ENCODE measurements at places on chromosomes 12 and 14.

GRCh38 chr14:65321370-65321875 is 91.1 kb upstream of the FUT8 start:
- DNase-seq, result peak; percentile 52

DNA sequence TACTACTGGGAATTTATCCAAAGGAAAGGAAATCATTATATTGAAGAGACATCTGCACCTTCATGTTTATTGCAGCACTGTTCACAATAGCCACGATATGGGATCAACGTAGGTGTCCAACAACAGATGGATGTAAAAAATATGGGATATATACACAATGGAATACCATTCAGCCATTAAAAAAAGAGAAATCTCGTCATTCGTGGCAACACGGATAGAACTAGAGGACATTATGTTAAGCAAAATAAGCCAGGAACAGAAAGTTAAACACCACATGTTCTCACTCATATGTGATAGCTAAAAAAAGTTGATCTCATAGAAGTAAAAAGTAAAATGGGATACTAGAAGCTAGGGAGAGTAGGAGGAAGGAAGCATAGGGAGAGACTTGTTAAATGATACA is 82.9 kb upstream of the CLMN start:
- no peak for DNase-seq

GRCh38 chr12:77122661-77123060 is 57.3 kb upstream of the E2F7 start:
- DNase-seq, result no peak

- DNase-seq, result no peak
These were observed 193.0 kb downstream of the PIK3C2G start for GRCh38 chr12:18454330-18454729.

DNA sequence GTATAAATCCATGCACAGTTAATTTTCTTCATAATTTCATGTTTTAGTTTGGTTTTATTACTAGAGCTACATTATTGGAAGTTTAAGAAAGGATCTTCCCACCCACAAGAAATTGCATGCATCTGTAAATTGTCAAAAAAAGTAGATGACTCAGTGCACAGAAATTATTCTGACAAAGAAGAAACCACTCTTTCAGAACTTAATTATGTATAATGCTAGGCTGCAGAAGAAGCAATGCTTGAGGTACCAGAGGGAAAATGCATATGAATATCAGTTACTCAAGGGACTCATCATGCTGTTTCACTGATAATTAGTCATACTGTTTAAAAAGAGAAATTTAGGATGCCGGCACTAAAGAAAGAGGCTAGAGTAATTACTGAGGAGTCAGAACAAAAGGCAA is 147.0 kb downstream of the SLC16A7 start:
- no peak for DNase-seq

DNA sequence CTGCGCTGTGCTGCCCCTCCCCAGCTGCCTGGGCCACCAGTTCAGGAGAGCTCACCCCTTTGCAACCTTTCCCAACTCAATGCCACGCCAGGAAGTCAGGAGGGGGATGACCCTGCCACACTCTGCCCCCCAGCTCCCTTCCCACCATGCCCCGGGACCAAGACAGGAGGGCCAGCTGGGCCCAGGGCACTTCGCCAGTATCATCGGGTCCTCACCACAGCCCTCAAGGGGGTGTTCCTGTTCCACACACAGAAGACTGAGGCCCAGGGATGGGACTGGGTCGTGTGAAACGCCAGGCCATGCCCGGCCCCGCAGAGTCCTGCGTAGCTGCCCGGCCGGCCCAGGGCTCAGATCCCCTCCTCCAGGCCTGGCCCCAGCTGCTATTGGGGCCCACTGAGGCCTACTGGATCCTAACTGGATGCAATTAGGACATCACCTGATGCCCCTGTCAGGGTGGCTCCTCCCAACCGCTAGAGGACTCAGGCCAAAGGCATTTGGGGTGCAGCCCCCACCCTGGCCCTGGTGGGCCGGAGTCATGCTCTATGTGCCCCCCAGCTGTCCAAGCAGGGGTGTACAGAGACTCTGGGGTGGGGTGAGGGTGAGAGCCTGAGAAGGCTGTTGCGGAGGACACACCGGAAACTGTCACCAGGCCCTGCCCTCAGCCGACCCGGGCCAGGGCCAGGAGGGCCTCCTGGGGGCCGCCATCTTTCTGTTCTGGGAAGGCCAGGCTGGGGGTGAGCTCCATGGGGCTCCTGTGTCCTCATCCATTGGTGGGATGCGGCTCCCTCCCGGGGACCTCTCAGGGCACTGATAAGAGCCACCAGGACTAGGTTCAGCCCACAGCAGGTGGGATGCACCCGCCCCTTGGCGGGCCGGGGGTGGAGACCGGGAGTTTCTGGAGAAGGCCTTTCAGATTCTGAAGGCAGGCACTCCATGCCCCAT is 29.3 kb upstream of the ANKRD9 start:
- no peak for DNase-seq

DNA sequence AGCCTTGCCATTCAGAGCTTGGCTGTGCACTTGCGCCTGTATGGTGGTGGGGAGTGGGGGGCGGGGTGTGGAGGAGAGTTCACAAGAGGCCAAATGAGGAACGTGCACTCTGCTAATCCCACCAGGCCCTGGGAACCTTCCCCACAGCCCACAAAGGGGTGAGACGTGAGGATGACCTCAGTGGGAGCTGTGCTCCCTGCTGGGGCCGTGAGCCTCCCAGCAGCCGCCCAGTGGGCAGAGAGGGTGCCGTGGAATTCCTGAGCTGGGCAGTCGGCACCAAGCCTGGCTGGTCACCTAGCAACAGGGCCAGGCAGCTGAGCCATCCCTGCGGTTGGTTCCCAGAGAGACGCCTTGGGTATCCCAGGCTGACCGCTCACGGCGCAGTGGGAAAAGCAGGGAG is 53.7 kb downstream of the CCNK start:
- peak; percentile 34 for DNase-seq

GRCh38 chr12:12611512-12612306 is at the start of gene CREBL2:
Gene CREBL2, plus strand, starts transcription at chr12:12611876. Its CDS starts 297 bp downstream, at chr12:12612173.
- DNase-seq, result peak; percentile 89

- DNase-seq, result no peak
These were observed 151.6 kb downstream of the SEC23A start for GRCh38 chr14:38951451-38951850.

GRCh38 chr14:63853831-63854293 is 1.1 kb downstream of the SYNE2 start:
- DNase-seq, result no peak

GRCh38 chr12:22615963-22616501 is 8.9 kb upstream of the ETNK1 start:
- DNase-seq, result no peak

GRCh38 chr12:3199551-3200031 is 122.4 kb downstream of the TSPAN9 start:
- no peak for DNase-seq

GRCh38 chr12:80317899-80318298 is 126.1 kb upstream of the PTPRQ start:
- no peak for DNase-seq

- DNase-seq, result no peak
These were observed 255.2 kb downstream of the NRXN3 start for GRCh38 chr14:78425330-78425729.

DNA sequence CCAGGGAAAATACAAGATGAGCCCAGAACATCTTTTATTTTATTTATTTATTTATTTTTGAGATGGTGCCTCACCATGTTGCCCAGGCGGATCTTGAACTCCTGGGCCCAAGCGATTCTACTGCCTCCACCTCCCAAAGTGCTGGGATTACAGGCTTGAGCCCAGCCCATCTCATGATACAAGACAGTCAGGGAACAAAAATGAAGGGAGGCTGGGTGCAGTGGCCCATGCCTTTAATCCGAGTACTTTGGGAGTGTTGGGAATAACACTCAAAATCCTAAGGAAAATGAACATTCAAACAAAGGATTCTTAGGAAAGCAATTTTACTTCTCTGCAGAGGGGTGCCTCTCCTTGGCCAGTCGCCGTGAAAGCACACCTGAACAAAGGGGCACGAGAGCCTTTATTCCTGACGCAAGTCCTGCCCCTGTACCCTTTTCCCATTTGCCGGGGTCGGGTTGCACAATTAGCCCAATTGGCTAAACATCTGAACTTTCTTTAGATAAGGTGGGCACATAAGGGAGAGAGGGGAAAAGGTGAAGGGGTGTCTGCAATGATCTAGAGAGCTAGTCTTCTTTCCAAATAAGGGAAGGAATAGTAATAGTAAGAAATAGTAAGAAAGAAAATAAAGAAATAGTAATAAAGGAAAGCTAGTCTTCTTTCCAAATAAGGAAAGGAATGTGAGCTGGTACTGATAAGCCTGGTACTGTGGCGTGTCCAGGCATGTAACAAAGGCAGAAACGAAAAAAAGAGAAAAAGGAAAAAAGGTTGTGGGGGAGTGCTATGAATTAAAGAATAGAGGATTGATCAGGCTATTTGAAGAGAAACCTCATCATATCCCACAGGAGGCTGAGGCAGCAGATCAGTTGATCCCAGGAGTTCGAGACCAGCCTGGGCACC is 13.4 kb downstream of the NCAPD2 start:
- no peak for DNase-seq

- DNase-seq, result peak; percentile 33
These were observed 260.4 kb upstream of the PPFIA2 start for GRCh38 chr12:82019533-82019932.

- peak; percentile 62 for DNase-seq
These were observed 18.0 kb upstream of the CACNA1C start for GRCh38 chr12:2034633-2035430.

DNA sequence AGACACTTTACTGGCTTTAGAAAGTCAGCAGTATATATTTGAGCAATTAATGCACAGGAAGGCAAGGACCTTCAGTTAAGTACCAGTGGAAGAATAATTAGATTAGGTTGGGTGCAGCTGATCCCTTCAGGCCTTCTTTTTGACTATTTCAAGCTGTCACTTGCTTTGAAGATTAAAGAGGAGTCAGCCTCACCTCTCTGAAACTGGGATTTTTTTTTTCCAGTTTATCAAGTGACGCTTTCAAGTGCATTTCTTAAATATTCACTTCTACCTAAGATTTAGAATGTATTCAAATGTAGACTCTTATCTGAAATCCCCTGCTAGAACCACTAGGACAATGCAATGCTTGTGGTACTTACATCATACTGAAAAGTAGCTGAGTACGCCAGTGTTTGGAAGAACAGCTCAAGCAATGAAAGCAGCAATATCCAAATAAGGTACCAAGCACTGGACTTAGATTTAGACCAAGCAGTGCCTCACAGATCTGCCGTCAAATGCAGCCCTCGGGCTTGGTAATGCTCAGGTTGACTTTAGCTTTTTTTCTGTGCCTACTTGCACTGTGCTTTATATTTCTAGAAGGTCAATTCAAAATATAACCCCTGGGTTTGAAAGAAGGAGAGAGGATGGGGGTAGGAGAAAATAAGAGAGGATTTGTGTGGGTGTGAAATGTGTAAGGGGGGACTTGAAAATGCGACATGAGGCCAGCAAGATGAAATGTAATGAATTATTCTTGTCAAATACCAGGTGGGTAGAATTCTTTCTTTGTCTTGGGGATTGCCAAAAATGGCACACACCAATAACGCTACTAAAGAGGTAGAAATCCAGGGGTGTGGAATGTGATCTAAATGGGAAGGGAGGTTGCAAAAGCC is 3.7 kb upstream of the FERMT2 start:
- no peak for DNase-seq

- no peak for DNase-seq
These were observed 21.3 kb upstream of the SNRPF start for GRCh38 chr12:95837240-95838038.

GRCh38 chr12:67592228-67593011 is 56.1 kb upstream of the DYRK2 start:
- no peak for DNase-seq

Data from MV-4-11 (cell line).